ENCODE measurements at places on chromosomes 7 and 10.

DNA sequence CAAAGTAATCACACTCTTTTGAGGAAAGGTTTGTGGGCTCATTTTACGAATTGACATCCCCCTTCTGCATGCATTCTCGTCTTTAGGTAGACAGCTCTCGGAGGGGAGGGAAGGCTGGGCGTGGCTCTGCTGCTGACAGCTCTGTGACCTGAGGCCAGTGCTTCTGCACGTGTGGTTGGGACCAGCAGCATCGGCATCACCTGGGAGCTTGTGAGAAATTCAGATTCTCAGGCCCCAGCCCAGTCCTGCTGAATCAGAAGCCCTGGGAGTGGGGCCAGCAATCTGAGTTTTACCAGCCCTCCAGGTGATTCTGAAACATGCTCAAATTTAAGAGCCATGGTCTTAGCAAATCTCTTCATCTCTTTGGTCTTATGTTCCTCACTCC is 89.4 kb downstream of the JCAD start:
- no peak for DNase-seq

DNA sequence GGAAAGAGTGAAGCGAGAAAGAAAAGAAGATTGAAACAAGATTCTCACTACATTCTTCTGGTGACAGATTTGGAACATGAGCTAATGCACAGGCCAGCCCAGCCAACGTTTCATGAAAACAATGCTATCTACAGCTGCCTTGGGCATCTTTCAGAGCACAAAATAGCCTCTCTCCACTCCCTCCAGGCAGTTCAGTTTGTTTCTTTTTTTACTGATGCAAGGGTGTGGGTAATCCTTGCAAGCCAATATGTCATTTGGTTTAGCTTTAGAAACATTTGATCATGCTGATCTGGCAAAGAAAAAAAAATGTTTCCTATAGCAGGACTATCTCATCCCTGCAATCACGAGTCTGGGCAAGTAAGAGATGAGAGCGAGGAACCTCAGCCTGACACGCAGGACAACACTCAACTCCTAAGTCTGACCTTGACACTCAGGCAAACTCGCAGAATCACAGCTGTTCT is 35.9 kb downstream of the SVIL start:
- peak; percentile 79 for DNase-seq

- no peak for DNase-seq
These were observed 81.7 kb downstream of the HDAC9 start for GRCh38 chr7:18577096-18577771.

DNA sequence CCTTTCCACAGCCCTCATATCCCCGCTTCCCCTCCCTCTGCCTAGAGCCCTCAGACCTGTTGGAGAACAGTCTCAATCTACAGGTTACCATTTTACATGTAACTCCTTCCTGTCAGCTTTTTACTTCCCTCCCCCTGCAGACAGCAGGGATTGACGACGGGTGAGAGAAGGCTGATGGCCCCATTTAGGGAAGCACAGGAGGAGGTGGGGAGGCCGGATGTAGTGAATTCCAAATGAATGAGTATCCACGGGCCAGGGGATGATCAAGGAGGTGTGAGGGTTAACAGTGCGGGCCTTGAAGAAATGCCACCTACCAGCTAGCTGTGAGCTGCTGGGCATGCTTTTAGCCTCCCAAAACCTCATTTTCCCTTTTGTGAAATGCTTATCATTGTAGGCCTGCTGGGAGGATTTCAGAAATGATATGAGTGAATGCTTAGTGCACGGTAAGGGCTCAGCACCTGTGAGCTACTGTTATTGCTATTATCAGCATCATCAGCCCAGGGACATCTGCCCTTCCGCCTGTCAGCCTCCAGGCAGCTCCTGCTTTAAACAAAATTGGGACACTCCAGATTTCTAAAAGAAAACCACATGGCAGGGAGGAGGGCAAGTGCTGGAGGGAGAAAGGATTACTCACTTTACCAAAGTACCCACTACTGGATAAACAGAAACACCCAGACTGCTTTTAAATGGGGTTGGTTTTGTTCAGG is 6.5 kb upstream of the NANOS1 start:
- peak; percentile 46 for DNase-seq

DNA sequence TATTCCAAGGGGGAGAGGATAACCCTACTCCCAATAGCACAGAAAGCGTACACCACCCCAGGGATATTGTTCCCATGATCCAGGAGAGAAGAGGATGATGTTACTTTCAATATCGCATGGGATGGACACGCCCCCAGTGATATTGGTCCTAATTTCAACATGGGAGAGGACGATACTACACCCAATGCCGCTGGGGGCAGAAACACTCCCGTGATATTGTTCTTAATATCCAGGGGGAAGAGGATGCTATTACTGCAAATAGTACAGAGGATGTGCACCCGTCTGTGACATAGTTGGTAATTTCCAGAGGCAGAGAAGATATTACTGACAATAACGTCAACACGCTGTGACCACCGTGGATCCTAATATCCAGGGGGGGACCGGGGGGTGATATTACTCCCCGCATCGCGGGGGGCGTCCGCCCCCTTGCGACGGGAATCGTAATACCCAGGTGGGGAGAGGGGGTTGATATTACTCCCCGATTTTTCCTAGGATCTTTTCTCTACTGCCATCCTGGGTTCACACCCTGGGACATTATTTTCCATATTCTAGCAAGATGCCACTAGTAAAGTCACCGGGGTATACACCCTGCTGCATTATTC is 16.6 kb downstream of the MEIG1 start:
- DNase-seq, result no peak

- DNase-seq, result no peak
These were observed 2.8 kb downstream of the ABCB8 start for GRCh38 chr7:151031011-151031410.

DNA sequence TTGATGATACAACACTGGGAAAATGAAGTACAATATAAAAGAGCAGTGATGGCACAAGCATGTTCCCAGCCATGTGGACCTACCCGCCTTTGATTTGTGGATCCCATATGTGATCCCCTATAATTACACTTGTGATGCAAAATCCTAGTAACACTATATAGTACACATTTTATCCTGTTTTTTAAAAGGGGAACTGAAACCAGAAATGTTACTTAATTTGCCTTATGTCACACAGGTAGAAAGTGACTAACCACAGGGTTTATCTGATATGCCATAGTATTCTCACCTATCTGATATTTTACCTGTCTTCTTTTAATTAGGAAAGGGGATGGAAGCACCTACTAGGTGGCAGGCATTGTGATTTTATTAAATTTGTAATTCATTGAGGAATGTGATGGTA is 35.0 kb downstream of the ARMC3 start:
- DNase-seq, result no peak

DNA sequence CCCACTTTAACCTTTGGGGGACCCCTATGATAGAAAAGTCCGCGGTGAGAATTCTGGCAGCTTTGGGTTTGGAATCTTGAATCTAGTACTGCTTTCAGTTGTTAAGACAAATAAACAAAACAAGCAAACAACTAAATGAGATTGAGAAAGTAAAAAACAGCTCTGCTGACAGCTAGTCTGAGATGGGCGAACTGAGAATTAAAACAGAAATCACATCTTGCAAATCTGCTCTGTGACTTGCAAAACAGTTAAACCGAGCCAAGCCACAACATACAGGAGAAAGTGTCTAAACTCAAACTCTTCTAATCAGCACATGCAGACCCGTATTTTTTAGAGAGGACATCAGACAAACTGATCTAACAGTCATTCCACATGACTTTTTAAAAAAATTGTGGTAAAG is 110.4 kb downstream of the SH2D4B start:
- no peak for DNase-seq

DNA sequence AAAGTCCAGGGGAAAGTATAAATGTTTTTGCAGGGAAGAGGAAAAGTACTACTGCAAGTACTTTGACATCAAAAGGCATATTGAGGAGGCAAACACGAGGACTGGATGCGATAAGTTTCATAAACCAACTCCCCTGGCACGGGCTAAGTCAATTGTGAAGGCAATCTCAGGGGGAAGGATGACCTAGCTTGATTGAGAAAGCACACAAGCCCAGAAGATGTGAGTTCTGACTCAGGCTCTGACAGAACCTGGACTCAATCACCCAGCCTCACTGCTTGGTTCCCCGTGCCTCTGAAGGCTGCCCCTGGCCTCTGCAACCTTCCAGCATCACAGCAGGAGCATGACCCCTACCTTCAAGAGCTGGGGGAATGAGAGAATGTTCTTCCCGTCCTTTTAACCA is 93.2 kb upstream of the ZNF438 start:
- peak; percentile 42 for DNase-seq

DNA sequence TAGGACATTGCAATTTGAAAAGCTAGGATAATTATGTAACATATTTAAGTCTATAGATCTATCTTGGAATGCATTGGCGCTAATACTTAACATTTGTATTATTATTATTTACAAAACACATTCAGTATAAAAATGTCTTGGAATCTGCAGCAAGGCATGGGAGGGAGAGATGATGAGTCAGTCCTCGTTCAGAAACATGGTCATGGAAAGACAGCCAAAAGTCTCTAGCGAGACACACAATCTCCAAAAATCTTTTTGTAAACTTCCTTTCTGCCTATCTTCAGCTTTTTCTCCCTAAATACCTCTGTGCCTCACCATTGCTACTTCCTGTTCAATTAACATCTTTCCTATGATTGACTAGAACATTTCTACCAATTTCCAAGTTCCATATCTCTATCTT is 188.4 kb upstream of the CACNA2D1 start:
- DNase-seq, result peak; percentile 34

- DNase-seq, result peak; percentile 81
These were observed 32.3 kb downstream of the CALD1 start for GRCh38 chr7:134811765-134812164.

- DNase-seq, result no peak
These were observed 267.8 kb downstream of the RPS24 start for GRCh38 chr10:78301481-78301880.

GRCh38 chr10:102900006-102900405 is 18.1 kb upstream of the CNNM2 start:
- DNase-seq, result no peak

GRCh38 chr7:2785071-2785500 is 59.0 kb downstream of the GNA12 start:
- DNase-seq, result peak; percentile 68

GRCh38 chr7:121196286-121196685 is 132.5 kb upstream of the WNT16 start:
- no peak for DNase-seq

DNA sequence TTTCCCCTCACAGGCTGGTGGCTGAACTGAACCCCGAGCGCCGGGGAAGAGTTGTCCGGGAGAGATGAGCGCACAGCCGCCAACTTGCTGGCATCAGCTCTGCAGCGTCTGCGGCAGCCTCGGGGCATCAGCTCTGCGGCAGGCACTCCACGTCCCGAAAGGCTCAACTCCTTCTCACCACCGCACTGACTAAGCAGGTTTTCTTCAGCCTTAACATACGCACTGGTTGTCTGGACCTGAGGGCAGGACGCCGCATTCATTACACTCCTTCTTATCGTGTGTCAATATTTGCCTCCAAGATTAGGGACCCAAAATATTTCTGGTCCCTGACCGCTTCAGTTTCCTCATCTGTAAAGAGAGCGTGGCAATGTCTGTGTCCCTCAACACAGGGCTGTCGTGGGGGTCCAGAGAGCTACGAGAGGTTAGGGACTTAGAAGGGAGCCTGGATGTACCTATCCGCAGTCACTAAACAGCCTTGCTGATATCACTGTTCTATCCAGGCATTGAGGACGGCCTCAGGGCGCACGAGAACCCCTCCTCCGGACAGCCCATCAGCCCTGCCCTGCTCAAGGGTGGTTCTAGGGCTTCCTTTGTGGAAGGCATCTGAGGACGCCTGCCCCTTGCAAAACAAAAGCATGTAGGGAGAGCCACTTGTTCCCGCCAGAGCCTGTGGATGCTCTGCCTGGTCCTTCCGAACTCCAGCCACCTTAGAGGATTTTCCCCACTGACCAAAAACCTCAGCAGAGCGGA is 42.8 kb upstream of the FIGNL1 start:
- no peak for DNase-seq

- DNase-seq, result no peak
These were observed 5.2 kb downstream of the DLG5 start for GRCh38 chr10:77921395-77921794.

DNA sequence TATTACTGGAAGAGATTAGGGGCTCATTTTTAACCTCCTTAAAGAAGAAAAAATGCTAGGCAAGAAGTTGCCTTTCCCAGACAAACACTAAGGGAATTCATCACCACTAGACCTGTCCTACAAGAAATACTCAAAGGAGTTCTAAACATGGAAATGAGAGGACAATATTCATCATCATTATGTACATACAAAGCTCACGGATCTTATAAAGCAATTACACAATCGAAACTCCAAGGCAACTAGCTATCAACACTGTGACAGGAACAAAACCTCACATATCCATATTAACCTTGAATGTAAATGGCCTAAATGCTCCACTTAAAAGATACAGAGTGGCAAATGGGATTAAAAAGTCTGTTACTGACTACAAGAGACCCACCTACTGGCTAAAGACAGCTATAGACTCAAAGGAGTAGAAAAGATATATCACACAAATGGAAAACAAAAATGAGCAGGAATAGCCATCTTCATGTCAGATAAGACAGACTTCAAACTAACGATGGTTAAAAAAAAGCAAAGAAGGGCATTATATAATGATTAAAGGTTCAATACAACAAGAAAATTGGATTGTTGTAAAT is 246.6 kb downstream of the ADRA2A start:
- no peak for DNase-seq

GRCh38 chr10:85457191-85457590 is 909.4 kb downstream of the GRID1 start:
- no peak for DNase-seq

- no peak for DNase-seq
These were observed 24.6 kb upstream of the MRPS33 start for GRCh38 chr7:141039376-141039775.

DNA sequence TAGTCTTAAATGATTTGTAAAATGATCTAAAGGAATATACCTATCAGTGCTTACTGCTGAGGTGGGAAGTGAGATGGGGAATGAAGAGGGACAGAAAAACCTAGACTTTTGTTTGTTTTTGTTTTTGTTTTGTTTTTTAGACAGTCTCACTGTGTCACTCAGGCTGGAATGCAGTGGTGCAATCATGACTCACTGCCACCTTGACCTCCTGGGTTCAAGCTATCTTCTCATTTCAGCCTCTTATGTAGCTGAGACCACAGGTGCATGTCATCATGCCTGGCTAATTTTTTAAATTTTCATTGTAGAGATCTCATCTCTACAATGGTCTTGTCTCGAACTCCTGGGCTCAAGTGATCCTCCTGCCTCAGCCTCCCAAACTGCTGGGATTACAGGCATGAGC is 116.4 kb upstream of the SEM1 start:
- no peak for DNase-seq

GRCh38 chr10:73093922-73094850 is 2.5 kb downstream of the P4HA1 start:
- peak; percentile 42 for DNase-seq

GRCh38 chr7:94205529-94205928 is 189.2 kb upstream of the COL1A2 start:
- peak; percentile 27 for DNase-seq

GRCh38 chr10:91627344-91628102 is 5.3 kb downstream of the PPP1R3C start:
- no peak for DNase-seq

DNA sequence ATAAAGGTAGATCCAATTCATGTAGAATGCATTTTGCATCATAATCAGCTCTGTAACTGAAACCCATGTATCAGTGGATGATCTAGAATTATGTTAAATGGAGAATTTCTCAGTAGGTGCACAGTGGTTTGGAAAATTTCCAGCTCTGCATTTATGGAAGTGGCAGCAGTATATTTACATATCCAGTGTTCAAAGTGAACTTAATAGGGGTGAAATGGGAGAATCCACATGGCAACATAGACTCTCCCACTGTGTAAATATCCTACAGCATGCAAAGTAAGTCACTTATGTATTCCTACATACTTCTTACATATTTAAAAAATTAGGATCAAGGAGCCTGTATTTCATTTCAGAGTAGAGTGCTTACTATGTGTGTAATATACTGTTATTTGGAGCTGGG is 35.3 kb downstream of the CDC14C start:
- DNase-seq, result no peak

Data from fibroblast of pulmonary artery (primary cell).